ENCODE measurements at places on chromosomes 7 and 10.

- DNase-seq: no peak
Observed at GRCh38 chr7:16193631-16194030, 227.7 kb downstream of the CRPPA start.

DNA sequence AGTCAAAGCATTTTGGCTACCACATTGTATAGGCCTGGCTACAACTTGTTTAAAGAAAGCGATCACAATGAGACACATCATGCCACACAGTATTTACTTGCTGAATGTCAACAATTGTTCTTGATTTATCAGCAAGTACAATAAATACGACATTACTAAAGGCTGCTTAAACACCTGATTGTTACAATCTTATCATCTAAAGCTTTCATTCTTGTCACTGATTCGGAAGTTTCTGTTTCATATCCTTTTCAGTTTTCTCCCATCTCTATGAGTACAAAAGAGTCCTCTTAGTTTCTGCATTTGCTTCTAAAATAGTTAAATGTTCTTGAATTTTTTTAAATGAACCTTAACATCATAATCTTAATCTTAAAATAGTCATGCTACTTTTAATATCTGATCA is 128.1 kb upstream of the LRRN3 start:
- no peak for DNase-seq

DNA sequence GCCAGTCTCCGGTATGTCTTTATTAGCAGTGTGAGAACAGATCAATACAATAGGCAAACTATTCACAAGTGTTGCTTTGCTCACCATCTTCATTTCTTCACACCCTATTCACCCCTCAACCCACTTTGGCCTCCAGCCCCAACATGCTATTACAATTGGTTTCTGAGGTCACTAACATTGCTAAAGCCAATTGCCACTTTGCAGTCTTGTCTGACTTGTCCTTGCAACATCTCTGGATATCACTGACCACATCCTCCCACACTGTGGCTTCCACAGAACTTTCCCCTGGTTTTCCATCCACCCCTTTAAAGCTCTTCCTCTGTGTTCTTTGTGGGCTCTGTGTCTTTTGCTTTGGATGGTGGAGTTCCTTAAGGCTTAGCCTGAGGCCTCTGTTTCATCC is 5.2 kb upstream of the APBB1IP start:
- no peak for DNase-seq

GRCh38 chr7:47233996-47234395 is 347.9 kb downstream of the TNS3 start:
- no peak for DNase-seq

DNA sequence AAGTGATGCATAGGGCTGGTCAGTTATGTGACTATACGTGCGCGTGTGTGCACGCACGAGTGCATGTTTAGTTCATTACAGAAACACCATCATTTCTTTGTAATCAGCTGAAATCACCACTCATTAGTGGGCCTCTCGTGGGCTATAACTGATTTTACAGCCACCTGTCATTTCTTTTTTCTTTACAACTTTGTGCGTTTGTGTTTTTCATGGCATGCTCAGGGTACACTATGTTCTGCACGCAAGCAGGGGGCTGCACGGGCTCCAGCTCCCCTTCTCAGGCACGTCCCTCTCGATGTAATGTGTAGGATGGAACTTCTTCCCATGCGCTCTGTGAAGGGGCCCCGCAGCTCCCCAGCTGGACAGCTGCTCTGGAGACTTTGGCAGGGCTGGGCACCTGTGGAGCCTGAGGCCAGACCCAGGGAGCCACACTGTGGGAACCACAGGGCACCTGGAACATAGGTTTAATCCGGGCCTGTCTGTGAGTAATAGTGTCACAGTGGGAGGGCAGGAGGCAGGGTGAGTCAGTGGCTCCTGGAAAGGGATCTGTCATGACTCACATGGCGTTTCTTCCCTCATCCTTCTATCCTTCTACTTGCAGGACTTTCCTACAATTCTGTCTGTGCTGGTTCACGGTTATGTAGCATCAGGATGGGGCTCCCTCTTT is 4.9 kb downstream of the GCK start:
- no peak for DNase-seq

DNA sequence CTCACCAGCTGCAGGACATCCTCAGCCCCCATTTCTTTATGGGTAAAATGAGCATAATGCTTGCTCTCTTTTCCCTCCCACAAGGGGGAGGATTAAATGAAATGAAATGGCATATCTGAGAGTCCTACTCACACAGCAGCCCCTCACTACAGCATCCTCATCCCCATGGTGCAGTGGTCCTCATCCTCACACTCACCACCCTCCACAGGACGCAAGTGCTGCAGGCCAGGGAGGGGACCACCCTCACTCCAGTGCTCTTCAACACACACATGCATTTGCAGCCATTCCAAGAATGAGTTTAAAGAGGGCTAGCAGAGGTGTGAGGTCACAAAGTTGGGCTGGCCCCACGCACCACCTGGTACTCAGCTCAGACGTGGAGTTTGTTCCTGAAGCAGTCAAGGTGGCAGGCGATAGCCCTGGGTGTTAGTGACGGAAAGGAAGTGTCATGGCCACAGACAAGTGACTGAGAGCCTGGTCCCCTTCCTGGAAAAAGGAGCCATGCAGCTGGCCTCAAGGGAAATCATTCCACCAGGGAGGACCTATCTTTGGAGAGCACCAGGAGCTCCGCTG is 234.0 kb downstream of the TNS3 start:
- no peak for DNase-seq

DNA sequence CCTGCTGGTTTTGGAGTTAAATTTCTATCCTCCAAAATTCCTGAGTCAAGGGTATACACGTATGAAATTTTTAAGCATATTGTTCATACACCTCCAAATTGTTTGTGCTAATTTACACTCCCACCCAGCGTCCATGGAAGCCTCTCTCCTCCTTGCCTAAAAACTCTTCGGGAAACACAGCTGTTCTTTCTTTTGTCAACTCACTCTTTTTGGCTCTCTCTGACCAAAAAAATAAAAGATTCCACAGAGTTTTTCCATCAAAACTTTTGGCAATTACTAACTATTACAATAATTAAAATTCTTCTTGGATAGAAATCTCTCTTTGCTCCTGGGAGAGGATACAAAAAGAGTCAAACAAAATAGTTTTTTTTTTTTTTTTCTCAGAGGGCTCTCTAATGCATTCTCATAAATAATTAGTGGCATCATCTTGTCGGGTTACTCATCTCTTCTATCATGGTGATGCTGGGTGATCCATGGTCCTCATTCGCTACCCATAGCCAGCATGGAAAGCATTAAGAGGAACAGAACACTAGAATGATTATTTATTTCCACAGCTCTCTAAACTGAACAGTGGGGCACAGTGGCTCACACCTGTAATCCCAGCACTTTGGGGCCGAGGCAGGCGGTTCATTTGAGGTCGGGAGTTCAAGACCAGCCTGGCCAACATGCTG is 310.7 kb downstream of the SFMBT2 start:
- DNase-seq: no peak

GRCh38 chr10:44828508-44829142 is 82.5 kb upstream of the TMEM72 start:
- no peak for DNase-seq

DNA sequence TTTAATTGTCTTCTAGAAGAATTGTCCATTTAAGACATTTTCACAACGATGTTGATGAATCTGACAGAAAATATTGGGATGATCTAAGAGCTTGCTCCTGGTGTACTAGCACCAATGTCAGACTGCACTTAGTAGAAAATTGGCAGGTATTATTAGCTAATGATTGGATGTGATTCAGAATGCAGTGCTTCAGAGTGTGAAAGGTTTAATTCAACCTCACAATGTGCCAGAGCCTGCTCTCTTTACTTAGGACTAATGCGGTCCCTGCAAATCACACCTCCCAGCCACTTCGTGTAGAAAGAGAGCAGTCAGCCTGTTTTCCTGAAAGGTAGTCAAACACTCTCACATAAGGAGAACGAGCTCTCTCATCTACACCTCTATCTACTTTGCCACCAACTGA is 197.5 kb downstream of the ZNF438 start:
- DNase-seq: no peak

DNA sequence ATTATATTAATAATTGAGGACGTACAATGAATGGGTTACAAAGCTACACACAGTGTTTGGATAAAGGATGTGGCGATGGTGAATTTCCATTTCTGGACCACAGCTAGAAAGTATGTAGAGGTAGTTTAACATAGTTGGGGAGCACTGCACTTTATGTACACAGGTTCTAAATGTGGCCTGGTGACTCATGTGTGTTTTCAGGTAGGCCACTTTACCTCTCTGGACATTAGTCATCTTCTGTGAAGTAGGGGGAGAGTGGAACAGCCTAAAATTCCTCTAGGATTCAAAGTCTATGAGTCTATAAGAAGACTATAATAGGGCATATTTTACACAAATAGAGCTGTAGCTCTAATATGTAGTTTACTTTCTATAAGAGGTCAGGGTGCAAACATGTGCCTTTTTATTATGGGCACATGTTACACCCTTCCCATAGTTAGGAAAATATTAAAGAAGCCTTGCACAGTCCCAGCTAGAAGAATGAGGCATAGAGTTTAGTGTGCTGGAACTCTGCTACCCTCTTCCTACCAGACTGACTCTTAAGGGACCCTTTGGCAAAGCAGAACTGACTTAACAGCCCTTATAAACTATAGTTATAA is 594.9 kb downstream of the LRMDA start:
- no peak for DNase-seq

DNA sequence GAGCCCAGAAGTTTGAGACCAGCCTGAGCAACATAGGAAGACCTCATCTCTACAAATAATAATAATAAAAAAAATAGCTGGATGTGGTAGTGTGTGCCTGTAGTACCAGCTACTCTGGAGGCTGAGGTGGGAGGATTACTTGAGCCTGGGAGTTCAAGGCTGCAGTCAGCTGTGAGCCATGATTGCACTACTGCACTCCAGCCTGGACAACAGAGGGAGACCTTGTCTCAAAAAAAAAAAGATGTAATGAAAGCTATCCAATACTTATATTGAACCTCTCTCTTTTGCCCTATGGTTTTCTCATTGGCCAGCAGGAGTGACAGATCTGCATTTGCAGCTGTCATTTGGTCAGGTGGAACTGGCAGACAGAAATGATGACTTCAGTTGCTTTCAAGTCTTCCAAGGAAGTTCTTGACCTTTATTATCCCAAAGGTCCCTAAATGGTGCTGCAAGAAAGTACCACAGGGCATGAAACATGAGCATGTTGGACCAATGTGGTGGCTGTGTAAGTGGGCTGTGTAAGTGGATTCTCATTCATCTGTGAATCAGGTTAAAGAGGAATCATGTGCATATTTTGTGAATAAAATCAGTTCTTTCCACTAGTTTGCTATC is 99.4 kb downstream of the CALD1 start:
- DNase-seq: no peak

DNA sequence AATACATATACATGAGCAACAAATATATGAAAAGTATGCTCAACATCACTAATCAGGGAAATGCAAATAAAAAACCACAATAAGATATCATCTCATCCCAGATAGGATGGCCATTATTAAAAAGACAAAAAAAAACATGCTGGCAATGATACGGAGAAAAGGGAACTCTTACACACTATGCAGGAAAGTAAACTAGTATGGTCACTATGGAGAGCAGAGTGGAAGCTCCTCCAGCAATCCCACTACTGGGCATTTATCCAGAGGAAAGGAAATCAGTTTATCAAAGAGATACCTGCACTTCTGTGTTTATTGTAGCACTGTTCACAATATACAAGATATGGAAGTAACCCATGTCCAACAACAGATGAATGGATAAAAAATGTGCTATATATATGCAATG is 217.5 kb downstream of the SDK1 start:
- no peak for DNase-seq

DNA sequence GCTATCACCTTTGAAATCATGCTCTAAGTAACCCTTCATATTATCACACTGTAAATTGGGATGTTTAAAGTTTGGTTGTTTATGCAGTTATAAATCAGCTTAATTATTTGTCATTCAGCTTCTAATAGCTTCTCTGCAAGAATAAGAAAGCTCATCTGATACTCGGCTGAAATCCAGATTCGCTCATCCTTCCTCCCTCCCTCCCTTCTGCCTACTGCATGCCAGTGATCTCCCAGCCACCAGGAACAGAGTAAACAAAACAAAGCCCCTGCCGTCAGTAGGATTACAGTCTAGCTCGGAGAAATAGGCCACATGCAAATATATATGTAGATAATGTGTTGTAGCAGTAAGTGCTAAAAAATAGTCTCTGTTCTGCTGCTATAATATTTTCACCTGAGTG is 211.8 kb downstream of the NSUN6 start:
- DNase-seq: no peak

DNA sequence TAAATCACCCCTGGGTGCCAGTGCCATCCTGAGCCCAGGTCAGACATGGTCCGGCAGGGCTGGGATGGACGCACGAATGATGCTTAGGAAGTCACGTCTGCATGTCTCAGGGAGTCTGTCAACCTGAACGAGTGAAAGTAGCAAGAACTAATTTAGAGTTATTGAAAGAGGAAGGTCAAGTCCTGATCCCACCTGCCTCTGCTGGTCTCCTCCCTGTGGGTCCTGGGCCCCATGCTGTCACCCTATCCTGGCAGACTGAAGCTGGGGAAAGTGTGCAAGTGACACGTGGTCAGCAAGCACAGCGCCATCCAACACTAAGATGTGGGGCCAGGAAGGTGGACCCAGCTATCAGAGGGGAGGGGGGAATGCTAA is 26.1 kb upstream of the GRID1 start:
- DNase-seq: no peak

DNA sequence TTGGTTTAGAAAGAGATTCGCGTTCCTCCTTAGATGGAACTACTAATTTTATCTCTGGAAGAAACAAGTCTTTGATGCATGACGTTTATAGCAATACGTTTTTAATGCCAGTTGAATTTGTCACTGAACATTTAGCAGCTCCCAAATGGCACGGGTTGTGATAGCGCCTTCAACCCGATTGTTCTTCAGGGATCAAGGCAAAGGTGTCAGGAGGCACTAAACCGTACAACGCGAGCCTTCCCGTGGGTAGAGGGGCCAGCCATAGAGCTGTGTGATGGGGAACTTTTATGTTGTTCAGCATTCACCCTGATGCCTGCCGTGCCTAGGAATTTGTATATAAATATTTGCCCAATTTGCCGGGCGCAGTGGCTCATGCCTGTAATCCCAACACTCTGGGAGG is 3.4 kb downstream of the GET4 start:
- no peak for DNase-seq

DNA sequence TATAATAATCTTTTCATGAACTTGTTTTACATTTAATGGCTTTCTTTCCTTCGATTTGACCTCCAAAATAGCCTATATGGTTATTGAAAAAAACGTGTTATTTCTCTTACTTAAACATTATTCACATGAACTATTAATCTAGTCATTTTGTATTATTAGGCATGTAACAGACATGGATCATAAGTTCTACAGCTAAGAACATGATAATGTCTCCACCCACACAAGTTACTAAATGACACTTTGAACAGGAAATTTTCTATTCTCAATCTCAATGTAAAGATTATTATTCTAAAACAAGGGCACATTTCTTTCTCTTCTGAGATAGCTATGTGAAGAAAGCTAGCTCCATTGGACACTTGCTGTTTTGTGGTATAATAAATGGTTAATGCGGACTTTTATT is 10.0 kb downstream of the LAMB4 start:
- no peak for DNase-seq

GRCh38 chr10:26303366-26303765 is 86.8 kb downstream of the GAD2 start:
- no peak for DNase-seq

Data from CD4-positive, alpha-beta T cell treated with Interleukin-12 subunit alpha and Interleukin-12 subunit beta, for 1 hour (primary cell).